ENCODE measurements at places on chromosomes 16 and 17.

DNA sequence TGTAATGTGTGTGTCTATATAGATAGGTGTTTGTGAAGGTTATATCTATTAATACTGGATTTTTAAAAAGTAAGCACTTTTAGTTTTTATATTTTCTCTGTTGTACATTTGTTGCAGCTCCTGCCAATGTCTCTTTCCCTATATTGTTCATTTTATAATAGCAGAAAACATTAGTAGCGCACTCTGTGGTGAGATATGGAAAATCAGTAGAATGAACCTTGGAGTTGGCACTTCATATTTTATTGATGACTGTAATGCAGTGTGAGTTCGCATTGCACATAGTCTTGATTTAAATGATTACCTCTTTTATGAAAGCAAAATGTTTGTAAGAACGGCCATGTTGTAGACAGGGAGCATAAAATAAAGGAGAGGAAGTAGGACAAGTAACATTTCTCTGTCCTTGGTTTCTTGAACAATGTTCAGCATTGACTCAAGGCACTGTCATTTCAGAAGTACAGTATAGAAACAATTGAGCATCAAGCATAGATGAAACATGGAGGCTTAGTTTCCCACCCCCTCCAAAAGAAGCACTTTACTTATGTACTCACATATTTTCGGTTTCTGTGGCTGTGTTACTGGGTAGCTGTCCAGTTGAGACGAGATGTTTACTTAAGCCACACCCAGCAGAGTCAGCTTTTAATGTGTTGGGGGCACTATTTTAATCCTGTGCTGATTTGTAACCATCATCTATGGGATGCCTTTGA, 74.0 kb downstream of the TANC2 start:
- DNase-seq: no peak

- no peak for DNase-seq
Observed at GRCh38 chr16:9138021-9138680, 46.7 kb downstream of the HAPSTR1 start.

DNA sequence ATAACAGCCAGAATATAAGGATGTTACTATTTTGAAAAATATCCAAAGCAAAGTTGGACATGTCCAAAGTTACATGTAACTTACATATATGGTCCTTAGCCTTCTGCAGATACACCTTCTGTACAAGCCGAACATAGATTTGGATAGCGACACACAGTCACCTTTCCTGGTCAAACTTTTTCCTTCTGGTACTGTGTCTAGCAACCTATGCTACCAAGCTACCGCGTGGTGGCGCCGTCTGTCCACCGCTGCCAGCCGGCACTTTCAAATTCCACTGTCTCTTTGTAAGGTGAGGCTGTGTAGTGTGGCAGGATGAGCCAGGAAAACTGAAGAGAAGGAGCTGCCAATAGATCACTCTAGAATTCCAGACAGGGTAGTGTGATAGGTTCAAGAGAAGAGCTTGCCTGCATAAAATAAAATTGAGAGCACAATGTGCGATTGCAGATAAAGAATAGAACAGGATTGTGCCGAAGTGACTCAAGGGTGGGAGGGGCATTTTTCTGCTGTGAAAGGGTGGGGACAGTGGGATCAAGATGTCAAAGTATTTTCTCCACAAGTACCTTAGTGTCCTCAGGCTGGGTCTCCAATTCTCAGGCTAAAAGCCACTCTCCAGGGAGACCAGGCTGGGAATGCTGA, 366.9 kb downstream of the SLC39A11 start:
- peak; percentile 35 for DNase-seq

DNA sequence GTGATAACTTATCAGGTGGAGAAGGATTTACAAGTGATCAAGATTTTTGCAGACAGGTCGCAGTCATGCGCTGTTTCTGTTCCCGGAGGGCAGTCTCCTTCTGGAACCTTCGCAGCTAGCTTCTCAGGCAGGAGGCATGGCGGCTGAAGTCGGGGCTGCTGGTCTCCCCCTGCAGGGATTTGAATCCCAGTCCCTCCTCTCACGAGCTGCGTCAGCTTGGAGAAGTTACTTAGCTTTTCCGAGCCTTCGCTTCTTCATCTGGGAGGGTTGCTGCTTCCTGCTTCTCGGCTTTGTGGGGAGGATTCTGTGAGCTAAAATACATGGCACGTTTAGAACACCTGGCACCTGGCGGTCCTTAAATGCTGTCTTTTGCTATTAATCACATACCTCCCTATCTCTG, 287.8 kb upstream of the FOXF1 start:
- no peak for DNase-seq

DNA sequence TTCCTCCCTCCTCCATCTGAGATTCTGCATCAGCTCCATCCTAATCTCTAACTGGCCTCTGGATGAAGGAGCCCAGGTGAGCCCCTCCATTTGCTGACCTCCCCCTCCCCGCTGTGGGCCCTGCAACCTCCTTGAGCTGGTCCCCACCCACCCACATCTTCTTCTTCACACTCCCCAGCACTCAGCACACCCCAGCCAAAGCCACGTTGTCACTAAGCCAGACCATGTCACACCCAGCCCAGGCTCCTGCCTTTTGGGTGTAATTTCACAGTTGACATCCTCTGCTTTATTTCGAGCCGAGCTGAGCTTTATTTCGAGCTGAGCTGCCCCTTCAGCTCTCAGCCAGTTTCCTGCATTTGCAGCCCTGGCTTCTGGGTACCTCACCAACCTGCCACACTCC, 282.7 kb upstream of the TNRC6C start:
- no peak for DNase-seq

DNA sequence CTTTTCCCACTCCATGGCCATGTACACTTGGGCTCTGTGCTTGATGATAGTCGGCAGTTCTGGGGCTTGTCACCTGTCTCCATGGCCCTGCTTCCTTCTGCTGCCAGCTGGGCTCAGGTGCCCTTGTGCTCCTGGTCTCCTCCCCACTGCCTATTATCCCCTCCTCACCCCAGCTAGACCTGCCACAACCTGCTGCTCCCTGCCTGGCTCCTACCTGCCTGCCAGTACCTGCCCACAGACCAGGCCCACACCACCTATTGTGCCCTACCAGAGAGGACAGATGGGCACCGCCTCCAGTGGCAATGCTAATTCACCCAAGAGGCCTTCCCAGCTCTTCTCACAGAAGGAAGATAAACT, 538 bp upstream of the RAPGEFL1 start:
- no peak for DNase-seq
